ENCODE measurements at places on chromosomes 7 and 10. TPM values are rescaled to one million over a fixed set of nuclear protein-coding genes. Genes with fewer than 3 reads are reported as not detected.

Gene CALY
- not detected for total RNA-seq

- H3K4me1 ChIP-seq = no peaks in the 10 kb centered on the region
- no peak overlapping the region for H3K27ac ChIP-seq
- no peak for DNase-seq
- no peaks in the 10 kb centered on the region for H3K27me3 ChIP-seq
- H3K4me3 ChIP-seq = no peak overlapping the region
These were observed 127.1 kb downstream of the AOAH start for GRCh38 chr7:36597090-36597773.

Gene PAPOLB
- total RNA-seq = 0.26 TPM

GRCh38 chr7:111438369-111439289, 123.7 kb downstream of the IMMP2L start:
- H3K27ac ChIP-seq = no peak overlapping the region
- no peak for DNase-seq
- no peak overlapping the region for H3K4me3 ChIP-seq
- H3K27me3 ChIP-seq = no peaks in the 10 kb centered on the region

Gene SPDYE5
- total RNA-seq = not detected

All from aorta (tissue), 5 donors.